ENCODE measurements at places on chromosomes 1 and 21. TPM values are rescaled to one million over a fixed set of nuclear protein-coding genes. Genes with fewer than 3 reads are reported as not detected.

DNA sequence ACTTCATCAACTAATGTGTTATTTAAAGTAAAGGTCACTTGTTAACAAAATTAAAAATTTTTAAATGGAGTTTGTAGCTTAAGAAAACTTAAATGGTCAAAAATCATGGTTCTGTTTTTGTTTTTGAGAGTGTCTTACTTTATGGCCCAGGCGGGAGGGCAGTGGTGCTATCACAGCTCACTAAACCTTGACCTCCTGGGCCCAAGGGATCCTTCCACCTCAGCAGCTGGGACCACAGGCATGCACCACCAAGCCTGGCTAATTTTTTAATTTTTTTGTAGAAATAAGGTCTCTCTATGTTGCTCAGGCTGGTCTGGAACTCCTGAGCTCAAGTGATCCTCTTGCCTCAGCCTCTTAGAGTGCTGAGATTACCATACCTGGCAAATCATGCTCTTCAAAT is 111.4 kb downstream of the MAST2 start:
- no peak for DNase-seq

- no peak for DNase-seq
Measured at GRCh38 chr1:63601061-63601460, 7.8 kb downstream of the PGM1 start.

GRCh38 chr1:46289976-46290375 is 13.4 kb downstream of the LRRC41 start:
- DNase-seq = no peak

SMCP gene
- total RNA-seq = not detected

PRAMEF18 gene
- not detected for total RNA-seq

HRNR gene
- not detected for total RNA-seq

DNA sequence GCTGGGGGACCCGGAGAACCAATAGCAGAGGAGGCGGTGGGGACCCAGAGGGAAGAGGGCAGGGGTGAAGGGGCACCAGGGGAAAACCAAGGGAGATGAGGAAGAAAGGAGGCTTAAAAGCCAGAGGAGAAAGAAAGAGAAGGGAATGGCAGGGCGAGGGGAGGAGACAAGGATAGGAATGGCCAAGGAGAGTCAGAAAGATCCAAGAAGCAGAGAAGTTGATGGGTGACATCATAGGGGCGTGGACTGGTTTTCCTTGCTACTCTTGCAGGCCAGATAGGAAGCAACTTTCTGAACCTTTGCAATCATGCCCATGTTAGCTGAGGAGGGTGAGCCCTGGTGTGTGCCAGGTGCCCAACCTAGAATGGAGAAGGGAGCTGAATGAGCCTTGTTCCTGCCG is 5.4 kb downstream of the NPR1 start:
- no peak for DNase-seq

DNA sequence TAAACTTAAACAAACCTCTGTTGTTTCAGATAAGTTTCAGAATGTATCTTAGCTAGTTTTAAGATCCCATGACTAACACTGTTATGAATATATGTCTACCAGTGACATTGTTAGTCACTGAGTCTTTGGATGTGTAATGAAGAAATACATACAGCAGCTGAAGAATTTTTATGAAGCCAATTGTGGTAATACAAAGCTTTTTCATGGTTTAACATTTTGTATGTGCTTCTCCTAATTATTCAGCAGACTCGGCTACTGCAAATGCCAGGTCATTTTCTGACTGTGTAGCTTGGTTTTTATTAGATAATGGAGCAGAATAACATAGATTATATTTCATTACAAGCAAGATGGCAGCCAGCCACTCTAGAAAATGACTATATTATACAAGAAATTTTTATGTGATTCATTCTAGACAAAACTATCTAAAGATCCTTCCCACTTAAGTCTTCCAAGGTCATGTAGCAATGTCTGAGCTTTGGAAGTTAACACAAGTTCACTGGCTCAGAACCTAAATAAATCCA is 147.8 kb downstream of the TNFSF18 start:
- no peak for DNase-seq

DNA sequence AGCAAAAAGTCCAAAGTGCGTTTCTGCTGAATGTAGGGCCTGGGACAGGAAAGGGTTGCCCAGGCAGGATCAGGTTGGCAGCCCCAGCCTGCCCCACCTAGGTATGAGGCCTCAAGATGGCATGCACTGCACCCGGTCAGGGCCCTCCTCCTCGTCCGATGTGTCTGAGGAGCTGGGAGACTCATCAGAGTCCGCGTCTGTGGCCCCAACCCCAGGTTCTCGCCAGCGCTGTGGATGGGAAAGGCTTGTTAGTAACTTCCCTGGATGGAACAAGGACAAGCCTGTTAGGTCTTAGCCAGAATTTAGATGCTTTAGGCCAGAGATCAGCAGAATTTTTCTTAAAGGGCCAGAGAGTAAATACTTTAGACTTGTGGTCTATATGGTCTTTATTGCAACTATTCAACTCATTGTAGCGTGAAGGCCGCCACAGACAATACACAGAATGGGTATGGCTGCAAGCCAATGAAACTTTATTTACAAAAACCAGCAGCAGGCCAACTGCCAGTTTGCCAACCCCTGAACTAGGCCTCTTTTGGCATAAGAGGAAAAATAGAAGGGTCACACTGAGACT is 12.4 kb downstream of the PEA15 start:
- no peak for DNase-seq
